ENCODE measurements at places on chromosomes 11 and 22. TPM values are rescaled to one million over a fixed set of nuclear protein-coding genes. Genes with fewer than 3 reads are reported as not detected.
A peak's percentile ranks its signal among the peaks of the same experiment; 100 is the strongest.

GRCh38 chr22:47515384-47516125, 753.1 kb downstream of the TBC1D22A start:
- DNase-seq = no peak

DNA sequence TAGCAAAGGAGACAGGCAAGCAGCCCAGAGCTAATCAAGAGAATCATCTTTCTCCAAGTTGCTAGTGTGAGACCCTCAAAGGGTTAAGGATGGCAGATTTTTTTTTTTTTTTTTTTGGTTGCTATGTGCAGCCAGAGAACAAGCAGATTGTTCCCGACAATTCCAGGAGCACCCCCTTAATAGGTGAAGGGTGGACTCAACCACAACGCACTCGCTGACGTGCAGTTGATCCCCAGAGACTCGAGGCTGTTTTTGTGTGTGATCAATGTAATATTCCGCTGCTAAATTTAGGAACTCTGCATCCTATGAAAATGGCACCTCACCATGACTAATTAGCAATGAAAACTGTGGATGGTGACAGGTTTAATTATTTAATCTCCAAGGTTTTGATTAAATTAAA, 789.0 kb downstream of the KCNA4 start:
- DNase-seq = no peak

Gene RFPL2
- total RNA-seq = not detected

DNA sequence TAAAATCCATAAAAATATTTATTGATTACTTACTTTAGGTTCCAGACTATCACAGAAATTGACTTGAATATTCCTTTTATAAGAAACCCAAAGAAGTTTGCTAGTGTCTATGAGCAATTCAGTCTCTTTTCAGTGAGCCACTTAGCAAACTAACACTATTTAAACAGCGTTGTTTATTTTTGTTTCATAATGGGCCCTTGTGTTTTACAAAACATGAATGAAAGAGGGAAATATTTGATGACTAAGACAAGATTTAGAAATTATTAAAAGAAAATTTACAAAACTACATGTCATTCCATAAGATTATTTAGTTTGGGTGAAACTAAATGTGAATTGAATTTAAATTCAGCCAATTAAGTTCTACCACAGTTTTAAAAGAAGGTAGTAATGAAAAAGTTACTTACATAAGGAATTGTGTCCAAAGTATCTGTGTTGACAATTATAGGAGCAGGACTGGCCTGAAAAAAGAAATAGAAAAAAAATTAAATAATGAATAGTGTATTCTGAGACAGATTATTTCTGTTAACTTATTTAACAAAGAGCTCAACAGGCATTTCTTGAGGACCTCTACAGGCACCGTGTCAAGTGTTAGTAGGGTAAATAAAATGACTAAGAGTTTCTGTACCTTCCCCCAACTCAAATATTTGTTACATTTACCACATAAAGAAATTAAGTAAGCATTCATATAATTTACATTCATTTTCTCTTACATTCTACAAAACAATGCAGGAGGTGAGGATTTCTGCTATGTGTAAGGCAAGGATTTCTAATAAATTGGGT, 964.9 kb upstream of the CCDC90B start:
- DNase-seq = no peak

Gene TMEM45B
- not detected for total RNA-seq

- no peak for DNase-seq
Observed at GRCh38 chr11:93729129-93729616, 12.1 kb downstream of the TAF1D start.

GRCh38 chr11:61870541-61871031, 20.8 kb downstream of the FADS3 start:
- no peak for DNase-seq

DNA sequence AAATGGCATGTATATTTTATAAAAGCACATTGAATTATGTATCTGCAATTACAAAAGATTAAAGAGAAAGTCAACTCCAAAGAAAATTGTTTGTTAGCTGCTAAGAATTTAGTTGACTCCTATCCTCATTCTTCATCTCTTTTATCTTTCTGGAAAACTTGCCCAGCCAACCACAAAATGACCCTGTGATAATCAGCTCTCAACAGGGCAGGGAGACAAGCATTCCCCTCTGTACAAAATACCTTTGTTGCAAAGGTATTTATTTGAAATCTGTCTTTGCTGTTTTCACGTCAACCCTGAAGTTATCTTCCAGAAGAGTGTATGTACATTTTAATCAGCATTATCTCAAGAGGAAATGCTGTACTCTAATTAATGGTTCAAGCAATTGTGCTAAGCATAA, 191.1 kb upstream of the DDI1 start:
- DNase-seq = no peak

GRCh38 chr22:19122752-19123492, 710 bp upstream of the DGCR2 start:
- no peak for DNase-seq

GRCh38 chr11:94028436-94028835, 7.3 kb downstream of the HEPHL1 start:
- DNase-seq = peak; percentile 92

GRCh38 chr11:61007383-61007955, 36.0 kb downstream of the CD6 start:
- no peak for DNase-seq

Gene ISX
- not detected for total RNA-seq

DNA sequence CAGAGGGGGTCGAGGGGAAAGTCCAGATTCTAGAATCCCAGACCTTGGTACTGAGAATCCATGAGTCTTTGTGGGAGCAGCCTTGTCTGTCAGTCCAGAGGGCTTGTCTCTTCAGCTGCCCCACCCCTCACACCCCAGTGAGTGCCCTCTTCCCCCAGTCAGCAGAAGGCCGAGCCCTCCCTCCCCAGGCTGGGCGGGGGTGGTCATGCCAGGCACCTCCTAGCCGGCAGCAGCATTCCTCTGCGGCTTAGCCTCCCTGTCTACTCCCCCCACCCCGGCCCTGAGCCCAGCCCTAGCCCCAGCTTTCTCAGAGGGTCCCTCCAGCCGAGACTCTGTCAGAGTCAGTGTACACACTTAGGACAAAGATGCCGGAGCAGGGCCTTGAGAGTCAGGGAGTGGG, 4.6 kb downstream of the SOX10 start:
- no peak for DNase-seq

Gene OR51E2
- not detected for total RNA-seq

DNA sequence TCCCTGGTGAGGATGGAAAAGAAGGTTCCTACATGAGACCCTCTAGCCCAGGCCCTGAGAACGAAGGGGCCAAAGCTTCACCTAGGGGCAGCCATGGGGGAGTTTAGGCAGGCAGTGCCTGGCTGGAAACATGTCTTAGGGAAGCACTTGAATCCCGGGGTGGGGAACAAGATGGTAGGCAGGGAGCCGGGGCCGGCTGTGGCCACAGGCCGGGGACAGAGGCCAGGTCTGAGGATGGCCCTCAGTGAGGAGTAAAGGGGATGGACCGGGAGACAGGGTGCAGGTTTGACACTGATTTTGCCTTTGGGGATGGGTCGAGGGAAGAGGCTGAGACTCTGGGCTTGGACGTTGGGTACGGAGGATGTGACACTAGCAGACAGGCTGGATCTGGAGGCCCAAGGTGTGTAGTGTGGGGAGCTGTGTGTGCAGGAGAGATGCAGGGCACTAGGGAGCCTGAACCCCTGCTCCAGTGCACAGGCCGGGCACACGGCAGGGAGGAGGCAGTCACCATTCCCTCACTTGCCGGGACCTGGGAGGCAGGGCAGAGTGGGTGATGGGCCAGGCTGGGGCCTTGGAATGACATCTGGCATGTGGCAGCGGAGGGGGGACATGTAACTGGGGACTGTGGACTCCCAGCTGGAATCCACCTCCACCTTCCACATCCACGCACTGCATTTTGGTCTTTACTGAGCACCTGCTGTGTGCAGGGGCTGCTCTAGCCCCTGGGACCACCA, 6.1 kb downstream of the RTN4R start:
- no peak for DNase-seq

DNA sequence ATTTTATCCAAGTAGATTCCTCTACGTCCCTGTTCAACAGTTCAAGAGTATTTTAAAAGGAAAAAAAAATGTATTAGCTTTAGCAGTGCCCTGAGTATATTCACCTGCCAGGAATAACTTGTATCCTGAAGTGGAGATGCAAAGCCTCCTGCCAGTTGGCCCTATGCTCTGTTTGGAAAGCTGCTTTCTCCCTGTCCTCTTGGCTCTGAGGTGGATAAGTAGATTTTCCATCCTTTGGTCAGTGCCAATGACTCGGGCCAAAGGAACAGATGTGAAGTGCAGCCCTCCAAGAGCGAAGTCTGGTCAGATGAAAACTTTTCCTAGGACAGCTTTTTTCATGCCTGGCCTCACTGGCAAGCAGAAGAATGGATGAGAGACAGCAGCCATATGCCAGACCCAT, 839.9 kb upstream of the TENM4 start:
- no peak for DNase-seq

Gene HBG1
- total RNA-seq = not detected

Gene DCHS1
- 1.3 TPM for total RNA-seq

GRCh38 chr11:112017538-112017937, 7.7 kb upstream of the DLAT start:
- DNase-seq = peak; percentile 11

Gene DRAP1
- total RNA-seq = 656 TPM

DNA sequence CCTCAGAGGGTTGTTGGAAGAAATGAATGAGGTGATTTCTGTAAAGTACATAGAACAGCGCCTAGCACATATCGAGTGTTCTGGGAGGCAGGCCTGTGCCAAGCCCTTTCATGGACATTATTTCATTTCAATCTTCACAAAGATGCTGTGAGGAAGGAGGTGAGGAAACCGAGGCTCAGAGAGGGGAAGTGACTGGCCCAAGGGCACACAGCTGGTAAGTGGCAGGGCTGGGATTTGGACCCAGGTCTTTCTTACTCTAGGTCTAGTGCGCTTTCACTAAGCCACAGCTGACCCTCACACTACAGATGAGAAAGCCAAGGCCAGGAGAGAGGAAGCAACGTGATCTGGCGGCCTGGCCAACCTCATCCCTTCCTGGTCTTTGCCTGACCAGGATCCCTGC, 2.0 kb downstream of the PELI3 start:
- no peak for DNase-seq

Gene OR6T1
- not detected for total RNA-seq

GRCh38 chr11:16773981-16774935, 35.8 kb downstream of the C11orf58 start:
- DNase-seq = no peak

- no peak for DNase-seq
Observed at GRCh38 chr11:11244470-11245080, 108.5 kb downstream of the CSNK2A3 start.

Gene SEC14L6
- total RNA-seq = not detected

Gene THAP7
- total RNA-seq = 22.2 TPM

DNA sequence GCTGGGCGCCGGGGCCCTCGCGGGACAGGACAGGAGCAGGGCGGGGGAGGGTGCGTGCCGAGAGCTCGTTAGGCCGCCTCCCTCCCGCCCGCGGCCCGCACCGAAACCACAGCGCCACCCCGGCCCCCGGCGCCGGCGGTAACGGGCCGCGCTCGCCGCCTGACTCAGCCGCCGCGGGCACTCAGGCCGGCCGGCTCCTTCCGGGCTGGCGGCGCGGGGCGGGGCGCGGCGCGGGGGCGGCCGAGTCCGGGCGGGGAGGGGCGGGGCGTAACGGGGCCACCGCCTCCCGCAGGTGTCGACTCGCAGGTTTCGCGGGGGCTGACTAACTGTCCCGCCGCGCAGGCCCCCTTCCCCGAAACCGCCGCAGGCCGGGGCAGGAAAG, at the start of gene AP5B1:
TSS of gene AP5B1 (minus strand) at position 207 of the 382 bp plus-strand sequence. CDS start 385 bp downstream, outside the sequence.
- DNase-seq = peak; percentile 36

Gene ZBTB16
- not detected for total RNA-seq

Gene GGTLC2
- total RNA-seq = not detected

DNA sequence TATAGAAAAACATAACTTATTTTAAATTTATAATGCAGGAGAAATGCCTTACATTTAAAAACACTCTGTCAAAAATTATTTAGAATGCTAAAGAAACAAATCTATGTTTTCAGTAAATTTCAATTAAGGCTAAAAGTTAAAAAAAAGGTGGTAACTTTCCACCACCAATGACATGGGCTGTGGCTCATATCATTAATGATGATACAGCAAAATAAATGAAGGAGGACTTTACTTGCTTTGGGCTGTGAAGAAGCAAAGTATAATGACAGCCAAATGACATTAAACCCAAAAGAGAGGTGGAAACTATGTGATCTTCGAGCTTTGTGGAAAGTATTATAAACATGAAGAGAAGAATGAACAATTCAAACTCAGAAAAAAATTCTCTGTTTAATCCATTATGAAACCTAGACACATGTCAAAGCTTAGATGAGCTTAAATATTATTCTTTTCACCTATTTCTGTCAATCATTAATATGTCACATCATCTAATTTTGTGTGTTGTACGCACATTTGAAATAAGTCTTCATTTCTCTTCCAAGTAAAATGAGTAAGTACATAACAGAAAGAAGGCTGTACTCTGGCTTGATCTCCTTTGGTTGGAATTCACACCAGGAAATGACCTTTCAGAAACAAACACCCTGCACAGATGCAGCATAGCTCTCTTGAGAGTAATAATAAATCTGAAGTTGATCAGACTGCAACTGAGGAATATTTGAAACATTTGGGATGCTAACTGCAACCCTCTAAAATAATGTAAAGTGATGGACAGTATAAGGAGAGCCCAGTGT, 265.8 kb downstream of the TTC28 start:
- no peak for DNase-seq

GRCh38 chr22:31161386-31161785, 1.4 kb downstream of the RNF185 start:
- DNase-seq = no peak

DNA sequence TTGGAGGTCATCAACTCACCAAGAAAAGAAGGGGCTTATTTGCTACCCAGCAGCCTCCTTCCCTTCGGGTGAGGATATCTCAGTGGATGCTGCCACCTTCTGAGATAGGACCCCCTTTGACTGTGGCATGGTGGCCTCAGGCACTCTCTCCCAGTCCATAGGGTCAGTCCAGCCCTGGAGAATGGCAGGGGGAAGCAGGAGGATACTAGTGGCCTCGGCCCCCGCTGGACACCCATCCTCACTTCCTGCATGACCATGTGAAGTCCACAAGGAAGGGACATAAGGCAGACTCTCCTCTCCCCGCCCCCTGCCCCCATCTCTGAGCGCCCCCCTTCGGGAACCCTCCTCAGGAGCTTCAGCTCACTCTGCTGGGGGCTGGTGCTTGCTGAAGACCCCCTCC, 24.4 kb downstream of the TPBGL start:
- no peak for DNase-seq

DNA sequence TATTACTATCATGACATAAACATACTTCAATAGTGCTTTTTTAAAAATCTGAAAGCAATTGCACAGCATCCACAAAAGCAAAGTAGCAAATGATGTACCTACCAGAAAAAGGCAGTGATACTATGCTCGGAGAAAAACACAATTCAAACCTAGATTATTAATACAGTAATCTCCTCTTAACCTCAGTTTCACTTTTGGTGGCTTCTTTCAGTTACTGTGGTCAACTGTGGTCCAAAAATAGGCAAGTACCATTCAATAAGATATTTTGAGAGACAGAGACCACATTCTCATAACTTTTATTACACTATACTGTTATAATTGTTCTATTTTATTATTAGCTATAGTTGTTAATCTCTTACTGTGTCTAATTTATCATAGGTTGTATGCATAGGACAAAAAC, 20.8 kb downstream of the KCNA4 start:
- no peak for DNase-seq

Gene ANKK1
- total RNA-seq = not detected

Gene CFAP300
- total RNA-seq = 2.7 TPM

Gene CABP4
- total RNA-seq = not detected

GRCh38 chr11:85752890-85753581, 57.9 kb downstream of the SYTL2 start:
- no peak for DNase-seq

Gene PHLDA2
- 116 TPM for total RNA-seq

Measured in HFFc6 (cell line).